ENCODE measurements at places on chromosomes 3 and 15.
A peak's percentile ranks its signal among the peaks of the same experiment; 100 is the strongest.

DNA sequence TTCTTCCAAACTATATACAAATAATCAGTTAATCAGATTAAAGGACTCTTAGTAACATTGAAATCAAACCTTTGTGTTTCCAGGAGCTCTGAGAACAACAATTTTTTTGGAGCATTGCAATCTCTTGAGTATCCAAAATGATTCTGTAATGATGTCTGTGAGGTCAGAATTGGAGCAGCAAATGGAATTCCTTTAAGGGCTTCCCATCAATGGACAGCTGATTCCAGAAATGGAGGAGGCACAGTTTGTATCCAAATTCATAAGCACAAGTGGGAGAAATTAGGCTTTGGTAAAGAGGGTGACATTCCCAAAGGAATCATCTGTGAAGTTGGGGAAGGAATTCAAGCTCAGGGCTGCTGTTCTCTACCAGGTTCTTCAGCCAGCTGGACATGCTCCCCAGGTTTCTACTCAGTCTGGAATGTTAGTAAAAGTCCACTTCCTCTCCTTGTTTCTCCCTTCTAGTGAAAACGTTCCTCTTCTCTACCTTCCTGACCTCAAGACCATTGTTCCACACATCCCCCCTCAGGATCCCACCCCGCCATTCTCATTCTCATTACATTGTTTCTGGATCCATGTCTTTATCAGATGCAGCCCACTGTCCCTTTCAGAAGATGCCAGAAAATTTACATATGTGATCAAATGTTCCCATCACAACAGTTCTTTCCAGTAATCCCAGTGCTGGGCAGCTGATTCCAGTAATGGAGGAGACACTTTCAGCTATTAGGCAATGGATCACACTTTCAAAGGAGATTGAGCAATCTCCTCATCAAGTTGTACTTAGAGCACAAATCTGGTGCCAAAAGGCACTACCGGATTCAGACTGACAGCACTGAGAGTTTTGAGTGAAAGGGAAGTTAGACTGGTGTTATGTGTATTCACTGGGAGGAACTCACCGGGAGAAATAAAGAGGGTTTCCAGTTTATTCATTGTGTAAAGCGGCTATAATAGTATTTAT is 391.3 kb upstream of the TPRG1 start:
- peak; percentile 73 for DNase-seq

- no peak for DNase-seq
Observed at GRCh38 chr15:75200765-75201615, 692 bp upstream of the C15orf39 start.

DNA sequence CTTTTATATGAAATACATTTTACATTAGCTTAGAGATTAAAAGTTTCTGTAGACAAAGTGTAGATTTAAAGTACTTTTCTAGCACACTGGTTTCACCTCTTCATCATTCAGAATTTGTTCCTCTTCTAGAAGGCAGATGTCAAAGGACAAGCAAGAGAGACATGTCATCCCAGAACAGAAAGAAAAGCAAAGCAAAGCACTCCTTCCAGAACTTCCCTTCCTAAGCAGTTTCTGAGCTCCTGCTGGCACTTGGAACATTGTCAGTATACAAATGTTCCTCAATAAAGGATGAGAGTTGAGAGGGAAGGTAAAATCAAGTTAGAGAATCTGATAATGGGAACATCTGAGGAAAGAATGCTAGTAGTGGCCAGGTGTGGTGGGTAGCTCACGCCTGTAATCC is 26.2 kb downstream of the TMOD3 start:
- no peak for DNase-seq

- no peak for DNase-seq
Observed at GRCh38 chr3:10737785-10738184, 78.2 kb upstream of the SLC6A11 start.

- DNase-seq: peak; percentile 41
Observed at GRCh38 chr3:65348398-65348995, 660.7 kb upstream of the ADAMTS9 start.

DNA sequence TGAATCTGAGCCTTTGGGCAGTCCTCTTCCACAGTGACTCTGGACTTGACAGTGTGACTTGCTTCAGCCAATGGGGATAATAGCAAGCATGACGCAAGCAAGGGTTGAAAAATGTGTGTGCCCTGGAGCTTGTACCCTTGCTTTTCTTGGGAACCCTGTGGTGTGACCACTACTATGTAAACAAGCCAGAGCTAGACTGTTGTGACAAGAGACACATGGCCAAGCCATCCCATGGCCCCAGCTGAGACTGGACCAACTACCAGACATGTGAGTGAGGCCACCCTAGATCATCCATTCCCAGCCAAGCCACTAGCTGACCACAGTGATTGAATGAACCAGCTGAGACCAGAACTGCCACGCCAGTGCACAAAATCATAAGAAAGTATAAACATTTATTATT is 11.8 kb downstream of the MYO1E start:
- no peak for DNase-seq

- no peak for DNase-seq
Observed at GRCh38 chr3:104738271-104738670, 628.4 kb upstream of the ALCAM start.

Data from skeletal muscle cell (primary cell).